ENCODE measurements at places on chromosomes 12 and 14.

GRCh38 chr12:110371408-110372055, 32.0 kb downstream of the ANAPC7 start:
- DNase-seq = no peak

DNA sequence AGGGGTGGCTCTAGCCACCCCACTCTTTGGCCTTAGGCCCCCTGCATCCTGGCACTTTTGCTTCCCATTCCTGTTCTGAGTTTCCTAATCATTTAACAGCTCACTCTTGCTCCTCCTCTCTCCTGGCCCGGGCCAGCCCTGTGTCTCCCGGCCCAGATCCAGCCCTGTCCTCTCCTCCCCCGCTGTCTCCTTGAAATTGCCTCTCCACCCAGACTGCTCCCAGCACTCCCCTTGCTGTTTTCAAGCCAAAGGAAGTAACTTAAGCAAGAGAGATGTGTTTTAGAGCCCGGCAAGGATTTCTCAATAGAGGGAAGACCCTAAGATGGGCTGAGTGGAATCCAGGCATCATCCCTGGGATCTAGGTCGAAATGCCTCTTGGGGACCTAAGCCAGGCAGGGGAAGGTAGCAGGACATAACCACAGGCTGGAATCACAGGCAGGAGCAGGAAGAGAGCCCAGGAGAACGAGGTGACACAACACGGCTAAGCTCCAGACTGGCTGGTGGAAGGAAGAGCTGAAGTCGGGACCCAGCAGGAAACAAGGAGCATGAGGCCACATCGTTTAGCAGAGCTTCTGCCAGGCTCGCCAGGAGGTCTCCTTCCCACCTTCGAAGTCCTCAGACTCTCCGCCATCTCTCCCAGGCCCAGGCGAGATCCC, 2.0 kb upstream of the LRP1-AS start:
- no peak for DNase-seq

GRCh38 chr14:104138718-104139459, 502 bp downstream of the KIF26A start:
- no peak for DNase-seq

DNA sequence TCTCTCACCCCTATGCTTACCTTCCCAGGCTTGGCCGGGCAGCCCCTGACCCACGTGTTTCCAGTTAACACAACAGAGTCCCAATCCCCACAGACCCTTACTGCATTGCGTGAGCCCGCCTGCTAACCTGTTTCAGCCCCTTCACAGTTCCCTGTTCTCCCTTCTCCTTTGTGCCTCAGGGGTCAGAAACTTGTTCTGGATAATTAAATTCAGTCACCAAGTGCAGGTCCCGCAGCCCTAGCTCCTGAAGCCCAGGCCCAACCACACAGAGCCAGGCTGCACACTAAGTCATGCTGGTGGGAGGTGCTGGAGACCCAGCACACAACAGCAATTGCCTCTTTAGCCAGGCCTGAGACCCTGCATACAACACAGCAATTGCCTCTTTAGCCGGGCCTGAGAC, 9.6 kb downstream of the ISM2 start:
- DNase-seq = no peak

- no peak for DNase-seq
These were observed 5.1 kb upstream of the EIF5 start for GRCh38 chr14:103328941-103329340.

GRCh38 chr14:21073921-21074320, 3.8 kb downstream of the ARHGEF40 start:
- no peak for DNase-seq

DNA sequence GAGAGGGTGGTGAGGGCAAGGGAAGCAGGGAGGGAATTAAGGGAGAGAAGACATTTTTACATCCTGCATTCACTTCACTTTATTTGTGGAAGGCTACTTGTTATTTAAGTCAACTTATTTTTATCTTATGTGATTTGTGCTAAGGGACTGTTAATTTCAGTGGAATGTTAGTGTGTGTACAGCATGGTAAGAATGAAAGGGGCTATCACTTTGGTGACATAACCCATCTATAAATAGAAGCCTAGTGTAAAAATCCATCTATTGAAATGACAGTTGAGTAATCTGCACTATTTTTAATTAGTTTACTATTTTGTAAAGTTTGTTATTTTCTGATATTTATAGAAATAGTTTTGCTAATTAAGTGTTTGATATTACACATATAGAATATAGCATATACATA, 16.8 kb upstream of the CHPT1 start:
- DNase-seq = no peak

DNA sequence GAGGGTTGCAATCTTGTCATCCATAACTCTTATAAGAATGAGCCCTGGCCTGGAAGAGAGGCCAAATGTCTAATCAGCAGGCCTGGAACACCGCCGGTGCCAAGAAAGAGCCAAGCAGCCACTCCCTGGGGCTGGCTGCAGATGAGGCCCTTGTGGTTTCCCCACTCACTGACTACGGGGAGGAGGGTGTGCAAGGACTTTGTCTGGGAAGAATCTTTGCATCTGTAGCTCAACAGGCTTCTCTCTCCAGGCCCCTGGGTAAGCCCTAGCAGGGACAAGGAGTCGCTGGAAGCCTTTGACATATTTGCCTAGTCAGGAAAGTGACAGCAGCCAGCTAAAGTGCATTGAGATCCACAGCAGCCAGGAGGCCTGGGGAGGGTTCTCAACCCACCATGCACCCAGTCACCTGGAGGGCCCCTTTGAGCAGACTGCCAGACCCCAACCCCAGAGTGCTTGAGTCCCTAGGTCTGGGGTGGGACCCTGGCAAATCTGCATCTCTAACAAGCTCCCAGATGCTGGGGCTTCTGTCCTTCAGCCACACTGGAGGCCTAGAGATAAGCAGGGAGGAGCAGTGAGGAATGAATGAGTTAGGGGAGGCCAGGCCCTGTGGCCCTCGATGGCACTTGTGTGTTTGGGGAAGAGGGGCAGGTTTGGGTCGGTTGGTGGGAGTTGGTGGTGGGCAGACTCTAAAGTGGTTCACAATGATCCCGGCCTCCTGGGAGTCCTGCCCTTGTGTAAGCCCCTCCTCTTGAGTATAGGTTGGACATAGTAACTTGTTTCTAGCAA, 13.9 kb upstream of the LRTM2 start:
- no peak for DNase-seq

DNA sequence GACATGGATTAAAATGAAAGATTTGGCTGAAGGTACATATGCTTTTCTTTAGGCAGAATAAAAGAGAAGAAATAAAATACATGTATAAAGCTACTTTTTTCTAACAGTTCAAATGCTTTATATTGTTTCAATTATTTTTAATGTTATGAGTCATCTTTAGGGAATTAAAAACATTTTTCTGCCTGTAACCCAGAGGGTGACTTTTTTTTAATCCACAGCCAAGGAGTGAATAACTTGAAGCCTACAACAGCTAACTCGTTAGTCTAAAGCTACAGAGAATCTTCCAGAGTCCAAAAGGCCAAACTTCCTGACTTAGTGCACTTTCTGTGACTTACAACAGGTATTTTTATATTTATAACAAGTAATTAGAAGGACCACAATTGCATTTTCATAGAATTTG, 151.6 kb downstream of the SEC23A start:
- no peak for DNase-seq

DNA sequence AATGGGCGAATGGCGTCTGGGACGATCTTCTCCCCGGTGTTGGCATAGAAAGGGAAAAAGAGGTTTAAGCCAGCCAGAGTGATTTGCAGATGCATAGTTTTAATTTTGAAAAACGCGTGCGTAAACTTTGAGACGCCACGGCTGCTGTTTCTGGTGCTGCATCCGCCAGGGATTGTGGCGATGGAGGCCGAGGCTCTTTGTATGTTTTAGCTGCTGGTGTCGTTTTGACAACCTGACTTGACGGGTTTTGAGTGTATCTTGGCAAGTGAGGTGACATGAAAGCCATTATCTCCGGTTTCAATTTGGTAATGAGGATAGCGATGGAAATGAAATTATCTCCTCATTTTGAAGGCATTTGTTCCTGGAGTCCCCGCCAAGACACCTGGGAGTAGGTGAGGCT, 1.6 kb downstream of the PTGDR start:
- no peak for DNase-seq

GRCh38 chr12:103548622-103549601, 38.2 kb upstream of the STAB2 start:
- peak; percentile 25 for DNase-seq

DNA sequence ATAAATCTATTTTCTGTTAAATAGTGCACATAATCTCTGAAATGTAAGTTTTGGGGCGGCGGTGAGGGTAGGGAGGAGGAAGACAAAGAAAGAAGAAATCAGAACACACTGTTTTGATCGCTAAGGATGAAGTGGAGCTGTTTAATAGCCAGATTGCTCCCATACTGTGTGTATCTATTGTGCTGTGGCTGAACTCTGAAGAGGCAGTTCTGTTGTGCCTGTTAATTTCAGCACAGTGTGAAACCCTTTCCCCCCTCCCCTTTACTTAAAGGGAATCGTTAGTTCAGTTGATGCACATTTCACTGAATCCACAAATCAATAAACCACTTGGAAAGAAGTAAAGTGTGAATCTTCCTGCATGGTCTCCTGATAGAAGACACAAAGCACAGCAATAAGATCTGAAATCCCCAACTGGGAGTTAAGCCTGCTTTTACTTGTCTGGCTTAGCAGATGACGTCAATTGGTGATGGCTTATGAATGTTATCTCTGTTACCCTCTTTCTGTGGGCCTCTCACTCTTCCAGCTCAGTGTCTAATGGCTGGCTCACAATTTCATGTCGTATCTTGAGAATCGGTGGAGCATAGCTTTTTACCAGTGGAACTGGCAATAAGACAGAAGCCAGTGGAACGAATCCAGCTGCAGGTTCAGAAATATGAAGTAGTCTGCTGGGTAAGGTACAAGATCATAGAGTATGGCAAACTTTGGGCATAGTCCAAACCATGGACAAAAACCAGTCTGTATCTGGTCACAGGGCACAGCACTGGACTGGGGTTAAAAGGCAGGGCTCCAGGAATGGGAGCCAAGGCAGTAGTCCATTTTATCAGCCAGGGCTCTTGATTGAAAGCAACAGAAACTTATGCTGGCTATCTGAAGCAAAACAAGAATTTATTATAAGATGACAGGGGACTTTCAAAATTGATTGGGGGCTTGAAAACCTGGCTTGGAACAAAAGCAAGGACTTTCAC, 413.5 kb upstream of the SEL1L start:
- no peak for DNase-seq

GRCh38 chr14:96638041-96638855, 136.1 kb downstream of the PAPOLA start:
- DNase-seq = no peak

DNA sequence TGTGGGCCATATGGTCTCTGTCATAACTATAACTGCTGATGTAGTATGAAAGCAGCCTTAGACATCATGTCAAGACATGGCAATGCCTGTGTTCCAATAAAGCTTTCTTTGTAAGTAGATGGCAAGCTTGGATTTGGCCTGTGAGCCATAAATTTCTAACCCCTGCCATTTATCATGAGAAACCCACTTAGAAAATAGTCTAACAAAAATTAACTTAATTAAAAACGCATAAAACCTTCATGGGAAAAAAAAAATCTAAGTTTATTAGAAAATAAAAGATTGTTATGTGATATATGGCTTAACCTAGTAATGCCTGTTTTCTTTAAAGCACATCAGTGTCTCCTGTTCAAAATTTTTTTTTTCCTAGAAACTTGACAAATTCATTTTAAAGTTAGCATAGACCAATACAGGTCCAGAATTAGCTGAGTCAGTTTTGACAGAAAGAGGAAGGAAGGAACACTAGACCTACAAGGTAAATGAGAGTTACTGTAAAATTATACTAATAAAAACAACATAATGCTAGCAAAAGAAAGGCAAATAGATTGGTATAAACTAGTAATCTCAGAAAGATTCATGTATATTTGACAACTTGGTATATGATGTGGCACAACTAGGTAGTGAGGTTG, 68.2 kb downstream of the USP15 start:
- DNase-seq = no peak

- no peak for DNase-seq
These were observed 67.1 kb downstream of the PPFIA2 start for GRCh38 chr12:81692008-81692407.

DNA sequence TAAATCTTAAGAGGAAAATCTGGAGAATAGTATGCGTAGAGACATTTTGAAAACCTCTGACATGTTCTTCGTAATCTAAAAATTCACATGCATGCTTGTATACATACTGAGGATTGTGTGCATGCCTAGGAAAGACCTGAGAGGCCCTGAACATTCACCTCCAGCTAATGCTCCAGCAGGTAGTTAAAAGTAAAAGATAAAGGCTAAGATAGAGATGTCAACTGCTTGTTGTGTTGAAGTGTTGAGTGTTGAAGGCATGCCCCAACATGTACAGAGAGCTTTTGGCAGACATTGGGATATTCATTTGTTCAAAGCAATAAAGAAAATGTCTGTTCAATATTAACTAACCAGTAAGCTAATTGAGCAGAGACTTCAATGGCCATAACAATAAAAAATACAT, 118.6 kb upstream of the SYT1 start:
- DNase-seq = no peak

DNA sequence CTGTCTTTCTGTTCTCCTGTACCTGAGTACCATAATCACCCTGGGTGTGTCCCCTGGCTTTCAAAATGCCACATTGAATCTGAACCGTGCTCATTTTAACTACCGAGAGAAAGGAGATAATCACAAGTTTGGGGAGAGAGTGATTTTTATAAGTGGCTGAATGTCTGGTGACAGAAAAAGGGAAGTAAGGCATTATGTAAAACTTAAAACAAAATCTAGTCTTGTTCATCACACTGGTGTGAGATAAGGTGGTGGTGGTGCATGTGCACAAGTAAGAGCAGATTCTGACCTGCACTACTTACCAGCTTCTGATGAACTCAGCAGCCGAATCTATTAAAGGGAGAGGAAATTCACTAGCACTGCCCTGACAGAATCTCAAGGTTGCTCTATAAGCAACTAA, 56.3 kb downstream of the SPPL3 start:
- no peak for DNase-seq

GRCh38 chr14:71799841-71800240, 132.4 kb upstream of the RGS6 start:
- no peak for DNase-seq

- no peak for DNase-seq
These were observed 66.0 kb downstream of the ANO4 start for GRCh38 chr12:100860611-100861010.

DNA sequence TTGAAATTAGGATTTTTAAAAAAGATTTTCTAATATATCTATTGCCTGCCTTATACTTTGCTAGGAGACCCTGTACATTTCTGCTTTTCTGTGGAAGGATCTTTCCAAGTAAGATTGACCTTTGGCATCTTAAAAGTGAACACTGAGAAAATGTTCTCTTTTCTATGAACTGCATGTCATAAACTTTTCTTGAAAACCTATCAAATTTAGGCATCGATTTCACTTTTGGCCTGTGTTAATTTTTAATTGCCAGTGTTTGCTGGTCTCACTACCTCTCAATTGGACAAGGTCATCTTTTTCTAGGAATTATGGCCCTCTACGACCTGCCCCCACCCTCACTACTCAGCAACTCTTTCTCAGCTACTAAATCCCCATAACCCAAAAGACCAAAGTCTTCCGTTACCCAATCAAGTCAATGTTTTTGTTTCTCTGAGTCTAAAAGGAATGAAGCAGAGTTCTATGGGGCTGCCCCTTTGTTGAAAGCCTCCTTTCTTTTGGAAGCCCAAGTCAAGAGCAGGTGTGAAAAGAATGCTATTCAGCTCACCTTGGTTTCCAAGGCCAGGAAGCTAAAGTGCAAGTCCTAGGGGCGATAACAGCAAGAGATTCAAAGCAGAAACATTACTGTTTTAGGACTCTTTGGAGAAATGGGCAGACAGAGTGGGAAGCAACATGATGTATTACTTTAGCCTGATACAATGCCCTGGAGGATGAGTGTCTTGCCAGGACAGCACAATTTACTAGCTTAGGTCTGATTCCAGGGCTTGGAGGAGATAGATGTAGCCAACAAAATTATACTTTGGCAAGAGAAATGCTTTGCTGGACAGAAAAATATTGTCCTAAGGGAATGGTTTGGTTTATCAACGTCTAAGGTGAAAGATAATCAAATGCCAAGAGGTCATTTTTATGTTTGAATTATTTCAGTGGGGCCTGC, 55.0 kb downstream of the IGF1 start:
- DNase-seq = no peak
